ENCODE measurements at places on chromosomes 1 and 21. TPM values are rescaled to one million over a fixed set of nuclear protein-coding genes. Genes with fewer than 3 reads are reported as not detected.

- no peak for DNase-seq
Observed at GRCh38 chr1:234475167-234475793, 3.7 kb downstream of the TARBP1 start.

DNA sequence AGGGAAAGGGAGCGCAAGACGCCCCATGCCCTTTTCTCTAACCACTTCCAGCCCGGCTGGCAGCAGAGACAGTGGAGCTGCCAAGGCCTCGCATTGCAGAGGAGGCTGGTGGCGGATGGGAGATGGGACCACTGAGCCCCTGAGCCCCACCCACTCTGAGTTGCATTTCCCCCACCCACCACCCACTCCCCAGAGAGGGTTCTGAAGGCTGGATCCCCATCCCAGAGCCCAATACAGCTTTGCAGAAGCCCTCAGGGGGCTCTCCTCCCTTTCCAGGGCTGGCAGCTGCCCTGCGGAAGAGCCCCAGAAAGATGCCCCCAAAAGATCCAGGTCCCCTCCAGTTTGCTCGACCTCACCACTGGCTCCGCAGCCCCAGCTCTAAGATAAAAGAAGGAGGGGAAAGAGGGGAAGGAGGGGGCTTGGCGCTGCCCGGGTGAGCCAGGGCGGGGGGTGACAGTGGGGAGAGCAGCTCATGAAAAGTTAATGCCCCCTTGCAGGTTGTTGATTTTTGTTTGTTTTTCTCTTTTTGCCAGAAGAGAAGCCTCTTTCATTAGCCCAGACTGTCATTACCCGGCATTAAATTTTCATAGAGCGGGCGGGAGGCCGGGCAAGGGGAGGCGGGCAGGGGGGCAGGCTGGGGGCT, 38.4 kb upstream of the CASZ1 start:
- no peak for DNase-seq

- DNase-seq, result no peak
Observed at GRCh38 chr1:230879778-230880177, 11.5 kb upstream of the C1orf198 start.

- no peak for DNase-seq
Observed at GRCh38 chr21:15823486-15824150, 93.8 kb downstream of the USP25 start.

DNA sequence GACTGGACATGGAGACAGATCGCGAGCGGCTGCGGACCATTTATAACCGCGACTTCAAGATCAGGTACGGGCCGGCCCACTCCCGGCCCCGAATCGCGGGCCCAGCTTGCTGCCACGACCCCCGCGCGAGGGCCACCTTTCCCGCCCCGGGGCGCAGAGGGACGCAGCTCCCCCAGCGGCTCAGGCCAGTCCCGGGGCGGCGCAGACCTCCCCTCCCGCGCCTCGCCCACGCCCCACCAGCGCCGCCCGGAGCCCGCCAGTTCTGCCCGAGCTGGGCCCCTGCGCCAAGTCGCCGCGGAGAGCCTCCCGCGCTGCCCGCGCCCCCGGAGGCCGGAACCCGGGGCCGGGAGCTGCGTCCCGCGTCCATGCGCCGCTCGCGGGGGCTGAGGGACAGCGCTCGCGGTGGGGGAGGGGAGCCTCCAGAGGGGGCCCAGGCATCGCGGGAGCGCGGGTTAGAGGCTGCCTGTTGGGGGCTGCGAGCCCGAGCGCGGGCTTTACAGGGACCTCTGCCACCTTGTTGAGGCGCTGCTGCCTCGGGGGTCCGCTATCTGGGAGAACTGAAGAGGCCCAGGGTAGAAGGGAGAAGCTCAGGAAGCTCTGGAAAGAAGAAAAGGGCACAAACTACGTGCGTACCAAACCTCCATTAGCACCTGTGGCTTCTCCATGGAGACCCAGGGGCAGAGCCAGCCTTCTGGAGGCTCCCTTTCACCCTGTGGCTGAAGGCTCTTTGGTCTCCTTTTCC, 698 bp downstream of the MOV10 start:
- peak; percentile 87 for DNase-seq

DNA sequence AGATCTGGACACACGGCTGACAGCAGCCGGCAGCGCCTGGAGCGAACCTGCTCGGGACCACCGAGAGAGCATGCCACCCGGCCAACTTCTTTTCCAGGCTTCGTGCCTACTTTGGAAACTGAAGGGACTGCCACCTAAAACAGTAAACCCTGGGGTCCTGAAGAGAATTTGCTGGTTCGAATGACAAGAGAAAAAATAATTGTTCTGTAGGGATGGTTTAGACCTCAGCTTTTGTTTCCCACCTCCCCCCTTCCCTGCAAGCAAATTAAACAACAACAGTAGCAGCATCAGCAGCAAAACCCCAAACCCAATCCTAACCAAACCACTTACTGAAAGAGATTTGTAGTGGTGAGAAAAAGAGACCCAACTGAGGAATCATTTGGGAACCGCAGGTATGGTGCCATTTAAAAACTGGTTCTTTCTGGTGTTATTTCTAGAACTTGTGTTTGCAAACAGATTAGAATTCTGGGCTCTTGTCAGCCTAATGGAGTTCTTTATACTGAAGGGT, 105.6 kb downstream of the LEPR start:
- DNase-seq, result no peak

DNA sequence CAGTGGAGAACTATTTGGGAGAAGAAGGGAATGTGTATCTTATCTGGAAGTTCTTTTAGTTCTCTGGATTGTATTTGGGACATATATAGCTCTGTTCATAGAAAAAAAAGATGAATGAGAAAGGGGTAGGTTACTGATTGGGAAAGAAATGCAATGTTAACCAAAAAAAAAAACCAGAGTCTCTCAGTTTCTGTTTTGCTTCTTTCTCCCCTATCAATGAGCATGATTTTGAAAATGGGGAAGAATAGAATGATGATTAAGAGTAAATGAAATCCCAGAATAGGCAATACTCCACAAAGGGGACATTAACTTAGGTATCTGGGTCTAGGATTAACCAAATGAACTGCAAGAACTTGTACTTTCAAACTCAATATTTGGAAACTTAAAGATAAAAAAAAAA, 92.9 kb downstream of the RHOU start:
- DNase-seq, result no peak

- no peak for DNase-seq
Observed at GRCh38 chr1:36871146-36871971, 163.0 kb downstream of the GRIK3 start.

DNA sequence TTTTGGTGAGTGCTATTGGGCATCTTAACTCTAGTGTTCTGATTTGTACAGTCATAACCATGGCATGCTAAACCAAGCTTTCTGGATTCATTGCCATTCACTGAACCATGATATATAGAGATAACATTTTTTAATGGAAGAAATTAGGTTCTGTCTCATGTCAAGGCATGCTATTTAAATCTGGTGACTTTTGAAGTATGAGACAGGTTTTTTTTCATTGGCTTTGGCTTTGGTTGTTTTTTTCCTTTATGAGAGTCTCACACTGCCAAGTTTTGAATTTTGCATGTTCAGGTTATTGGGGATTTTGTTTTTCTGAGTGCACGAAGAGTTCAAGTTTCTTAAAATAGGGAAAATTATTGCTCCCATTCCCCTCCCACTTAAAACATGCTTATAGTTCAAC, 141.3 kb upstream of the ADAMTS5 start:
- no peak for DNase-seq

The USP16 gene
- polyA plus RNA-seq, result 58.1 TPM

The FAM229A gene
- polyA plus RNA-seq, result 9.8 TPM

The PLEKHN1 gene
- 1.1 TPM for polyA plus RNA-seq

The CEP170 gene
- polyA plus RNA-seq, result 60.8 TPM

The FHAD1 gene
- polyA plus RNA-seq, result 4.4 TPM

The PTBP2 gene
- 73.8 TPM for polyA plus RNA-seq
